ENCODE measurements at places on chromosomes 11 and 22.
A peak's percentile ranks its signal among the peaks of the same experiment; 100 is the strongest.

DNA sequence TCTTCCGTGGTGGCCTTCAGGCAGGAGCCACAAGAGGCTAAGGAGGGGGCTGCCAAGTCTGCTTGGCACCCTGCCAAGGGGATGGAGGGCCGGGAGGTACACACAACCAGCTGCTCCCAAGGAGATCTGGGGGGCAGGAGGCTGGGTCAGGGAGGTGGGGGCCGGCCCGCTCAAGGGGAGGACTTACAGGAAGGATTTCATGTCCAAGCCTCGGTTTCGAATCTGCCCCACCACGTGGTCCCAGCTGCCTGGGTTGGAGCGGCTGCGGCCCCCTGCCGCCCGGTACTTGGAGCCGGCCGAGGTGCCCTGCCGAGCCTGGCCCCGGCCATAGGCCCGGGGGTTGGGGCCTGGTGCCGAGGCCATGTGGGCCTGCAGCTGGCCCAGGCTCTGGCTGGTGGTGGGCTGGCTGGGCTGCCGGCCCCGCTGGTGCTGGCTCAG lies 33.5 kb downstream of the LRRC10B start:
- DNase-seq: no peak

GRCh38 chr11:13324141-13324540 lies 46.6 kb downstream of the BMAL1 start:
- no peak for DNase-seq

- no peak for DNase-seq
These were observed 144.7 kb upstream of the LMO1 start for GRCh38 chr11:8408151-8408941.

GRCh38 chr22:23062616-23063538 lies 7.4 kb upstream of the GNAZ start:
- no peak for DNase-seq

DNA sequence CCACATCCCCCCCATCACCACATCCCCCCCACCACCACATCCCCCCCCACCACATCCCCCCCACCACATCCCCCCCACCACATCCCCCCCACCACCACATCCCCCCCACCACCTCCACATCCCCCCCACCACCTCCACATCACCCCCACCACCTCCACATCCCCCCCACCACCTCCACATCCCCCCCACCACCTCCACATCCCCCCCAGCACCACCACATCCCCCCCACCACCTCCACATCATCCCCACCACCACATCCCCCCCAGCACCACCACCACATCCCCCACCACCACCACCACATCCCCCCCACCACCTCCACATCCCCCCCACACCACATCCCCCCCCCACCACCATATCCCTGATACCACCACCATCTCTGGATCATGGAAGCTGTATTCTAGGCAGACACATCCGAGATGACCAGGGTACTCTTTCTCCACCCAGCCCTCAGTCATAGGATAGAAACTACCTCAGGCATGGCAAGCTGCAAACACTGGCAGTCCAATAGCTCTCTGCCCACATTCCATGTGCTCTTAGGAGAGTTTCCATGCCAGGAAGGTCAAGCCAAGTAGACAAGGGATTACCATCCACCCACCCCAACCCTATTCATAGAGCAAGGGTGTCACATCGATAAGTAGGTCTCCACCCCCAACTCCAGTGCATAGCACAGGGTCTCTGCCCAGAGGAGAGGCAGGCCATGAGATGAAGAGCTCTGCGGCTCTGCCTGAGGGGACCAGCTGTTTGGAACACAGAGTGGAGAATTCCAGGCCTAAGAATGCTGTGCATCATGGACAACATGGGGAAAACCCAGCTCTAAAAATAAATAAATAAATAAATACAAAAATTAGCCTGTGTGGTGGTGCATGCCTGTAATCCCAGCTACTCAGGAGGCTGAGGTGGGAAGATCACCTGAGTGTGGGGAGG lies 33.0 kb upstream of the TEAD1 start:
- DNase-seq: no peak

GRCh38 chr11:24515632-24516031 lies 18.8 kb downstream of the LUZP2 start:
- no peak for DNase-seq

DNA sequence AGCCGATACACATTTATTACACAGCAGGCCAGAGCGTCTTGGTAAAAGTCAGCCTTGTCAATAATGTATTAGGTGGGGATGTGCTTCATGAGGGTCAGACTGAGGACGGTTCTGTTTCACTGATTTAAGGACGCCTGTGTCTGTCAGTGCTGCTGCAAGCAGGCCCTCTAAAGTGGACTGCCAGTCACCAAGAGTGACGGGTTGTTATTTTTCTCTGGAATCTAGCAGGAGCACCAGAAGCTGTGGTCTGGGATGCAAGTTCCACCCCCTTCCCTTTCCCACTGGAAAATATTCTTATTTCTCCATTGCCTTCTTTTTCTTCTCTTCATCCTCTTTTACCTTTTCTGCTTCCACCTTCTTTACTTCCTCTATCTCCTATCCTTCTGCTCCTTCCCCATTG lies 191.2 kb upstream of the NCAM1 start:
- DNase-seq: no peak

DNA sequence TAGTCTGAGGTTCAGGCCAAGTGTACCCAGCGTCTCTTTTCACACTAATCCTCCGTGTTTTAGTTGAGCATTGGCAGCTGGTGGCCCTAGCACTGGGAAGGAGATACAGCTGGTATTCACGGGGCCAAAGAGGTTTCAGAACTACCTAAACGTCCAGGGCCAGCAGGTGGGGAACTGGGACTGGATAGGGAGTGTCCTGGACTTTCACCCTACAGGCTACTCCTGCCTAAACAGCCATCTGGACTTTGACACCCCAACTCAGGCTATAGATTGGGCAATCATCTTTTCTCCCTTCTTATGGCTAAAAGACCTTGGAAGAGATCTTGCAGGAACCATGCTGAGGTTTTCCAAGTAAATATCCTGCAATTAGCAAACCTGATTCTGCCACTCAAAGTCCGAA lies 2.8 kb downstream of the SPON1 start:
- DNase-seq: no peak

DNA sequence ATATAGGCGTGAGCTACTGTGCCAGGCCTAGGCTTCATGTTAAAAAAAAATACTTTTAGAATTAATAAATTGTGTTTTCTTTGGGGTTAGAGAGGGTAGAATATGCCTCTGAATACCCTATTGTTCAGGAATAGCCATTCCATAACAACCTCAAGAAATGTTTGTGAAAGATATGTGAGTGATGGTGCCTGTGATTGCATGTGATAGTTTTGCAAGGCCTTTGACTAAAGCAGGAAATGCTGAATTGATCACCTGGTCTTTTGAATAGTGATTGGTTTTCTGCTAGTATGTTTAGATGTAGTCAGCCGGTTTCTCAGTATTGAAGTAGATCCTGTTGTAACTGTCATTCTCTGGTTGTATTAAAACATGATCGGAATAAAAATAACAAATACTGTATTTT lies 73.4 kb downstream of the UVRAG start:
- DNase-seq: no peak

DNA sequence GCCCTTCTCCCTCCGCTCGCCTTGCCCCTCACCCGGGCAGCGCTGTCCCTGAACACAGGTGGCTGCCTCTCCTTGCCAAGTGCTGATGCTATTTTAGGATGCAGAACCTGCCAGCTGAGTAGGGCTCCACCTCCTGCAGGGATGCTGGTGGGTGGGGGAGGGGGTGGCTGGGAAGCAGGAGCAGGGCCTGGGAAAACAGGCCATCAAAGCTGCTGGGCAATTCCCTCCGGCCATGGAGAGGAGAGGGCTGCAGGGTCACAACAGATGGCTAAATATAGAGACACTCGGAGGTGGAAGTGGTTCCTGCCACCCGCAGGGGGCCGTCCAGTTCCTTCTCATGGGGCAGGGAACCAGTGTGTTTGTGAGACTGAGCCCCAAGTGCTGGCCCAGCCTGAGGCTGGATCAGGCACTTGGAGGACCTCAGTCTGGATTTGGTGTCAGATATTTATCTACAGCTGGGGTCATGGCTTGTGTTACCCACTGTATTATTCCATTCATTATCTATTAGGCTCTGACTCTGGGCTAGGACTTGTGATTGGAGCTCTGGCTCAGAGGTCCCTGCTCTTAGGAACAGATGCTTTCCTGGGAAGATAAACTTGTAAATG lies 59.6 kb downstream of the LRRC32 start:
- DNase-seq: no peak

DNA sequence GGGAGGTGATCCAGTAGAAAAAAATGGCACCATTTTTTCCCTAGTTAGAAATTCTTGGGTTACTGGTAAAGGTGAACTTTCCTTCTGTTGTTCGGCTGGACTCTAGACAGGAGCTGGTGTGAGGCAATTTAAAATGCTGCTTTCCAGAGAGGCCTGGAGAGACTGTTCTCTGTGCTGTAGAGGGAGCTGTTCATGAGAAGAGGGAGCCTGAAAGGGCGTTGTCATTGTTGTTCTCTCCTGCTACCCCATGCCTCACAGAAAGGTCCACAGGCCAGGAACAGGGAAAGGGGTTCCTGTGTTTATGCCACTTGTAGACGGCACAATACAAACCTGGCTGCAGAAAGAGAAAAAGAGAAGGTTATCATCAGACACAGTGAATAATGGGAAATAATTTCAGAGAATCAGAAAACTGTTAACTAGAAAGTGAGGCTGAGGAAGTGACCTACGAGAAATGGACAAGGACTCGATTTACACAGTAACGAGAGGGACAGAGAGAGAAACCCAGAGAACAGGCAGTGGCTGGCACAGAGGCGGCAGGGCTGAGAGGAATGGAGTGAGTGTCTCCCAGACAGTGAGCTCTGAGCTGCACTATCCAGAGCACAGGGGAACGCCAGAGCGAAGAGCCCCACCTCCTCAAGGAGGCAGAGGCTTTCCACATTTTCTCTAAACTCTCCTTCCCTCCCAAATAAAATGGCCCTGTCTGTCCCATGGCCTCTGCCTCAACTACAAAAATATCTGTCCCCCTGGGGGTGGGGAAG lies 109.2 kb downstream of the RRM1 start:
- no peak for DNase-seq

DNA sequence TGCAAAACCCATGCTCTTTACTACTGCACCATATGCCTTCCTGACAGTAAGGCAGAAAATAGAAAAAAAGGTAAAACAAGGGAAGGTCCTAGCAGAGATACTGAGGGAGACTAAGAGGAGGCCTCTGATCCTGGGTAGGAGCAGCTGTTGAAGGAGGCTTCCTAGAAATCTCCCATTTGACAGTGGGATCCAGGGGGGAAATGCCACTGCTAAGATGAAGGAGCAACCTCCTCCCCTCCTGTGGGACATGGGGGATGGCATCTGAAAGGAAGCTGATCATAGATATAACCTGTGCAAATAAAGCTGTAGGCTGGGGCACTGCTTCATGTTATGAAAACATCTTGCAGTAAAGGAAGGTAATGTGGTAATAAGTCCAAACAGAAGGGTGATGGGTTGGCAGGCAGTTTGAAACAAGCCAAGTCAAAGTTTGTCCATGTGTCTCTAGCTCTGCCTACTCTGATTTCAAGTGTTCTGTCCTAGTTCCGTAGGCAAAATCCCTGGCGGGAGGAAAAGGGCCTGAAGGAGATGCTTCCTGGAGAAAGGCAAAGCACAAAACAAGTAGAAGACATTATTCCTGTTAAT lies 86.7 kb upstream of the EED start:
- DNase-seq: no peak

GRCh38 chr22:45169591-45170466 lies 6.1 kb downstream of the NUP50 start:
- no peak for DNase-seq

- no peak for DNase-seq
These were observed 227.7 kb upstream of the TENM4 start for GRCh38 chr11:79668575-79668974.

DNA sequence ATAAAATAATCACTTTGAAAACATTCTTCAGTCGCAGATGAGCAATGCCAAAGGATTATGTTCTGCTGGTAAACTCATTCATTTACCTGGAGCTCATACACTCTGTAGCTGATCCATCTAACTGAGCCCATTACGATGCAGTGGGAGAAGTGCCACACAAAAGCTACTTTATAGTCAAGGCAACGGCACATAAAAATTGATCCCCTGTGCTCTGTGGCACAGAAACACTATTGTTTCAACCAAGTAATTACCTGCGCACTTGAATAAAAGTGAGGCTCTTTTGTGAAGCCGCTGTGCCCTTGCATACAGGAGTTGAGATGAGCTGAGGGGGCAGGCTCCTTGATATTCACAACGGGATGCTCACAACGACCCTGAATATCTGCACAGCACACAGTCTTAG lies 7.2 kb downstream of the DKK3 start:
- no peak for DNase-seq

DNA sequence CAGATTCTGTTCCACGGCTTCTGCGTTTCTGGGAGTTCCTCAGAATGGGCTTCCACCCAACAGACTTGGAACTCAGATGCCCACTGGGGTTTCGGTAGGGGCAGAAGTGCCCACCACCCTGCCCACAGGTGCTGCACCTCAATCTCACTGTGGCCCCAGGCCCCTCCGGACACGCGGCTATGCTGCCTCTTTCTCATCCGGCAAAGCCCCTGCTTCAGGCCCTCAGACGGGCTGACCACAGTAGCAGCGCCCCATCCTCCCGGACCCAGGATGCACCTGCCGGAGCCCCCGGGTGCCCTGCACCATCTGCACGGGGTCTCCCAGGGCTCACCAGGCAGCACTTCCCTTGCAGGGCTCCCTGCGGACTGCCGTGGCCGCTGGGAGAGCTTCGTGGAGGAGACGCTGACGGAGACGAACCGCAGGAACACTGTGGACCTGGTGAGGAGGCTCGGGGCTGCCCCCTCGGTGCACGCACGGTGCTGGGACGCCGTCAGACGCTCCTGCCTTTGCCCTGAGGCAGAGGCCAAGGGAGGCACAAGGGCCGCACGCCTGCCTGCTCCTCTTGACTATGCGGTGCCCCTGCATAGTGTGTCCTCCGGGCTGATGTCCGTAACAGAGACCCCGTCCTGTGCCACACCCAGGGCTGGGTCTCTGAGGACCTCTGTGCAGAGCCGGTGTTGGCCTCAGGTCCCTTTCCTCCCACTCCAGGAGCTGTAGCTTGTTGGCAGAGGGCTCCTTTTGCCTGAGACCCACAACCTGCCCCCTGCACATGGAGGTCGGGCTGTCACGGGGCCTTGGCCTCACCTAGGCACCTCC lies 38.6 kb downstream of the SBF1 start:
- DNase-seq: no peak

DNA sequence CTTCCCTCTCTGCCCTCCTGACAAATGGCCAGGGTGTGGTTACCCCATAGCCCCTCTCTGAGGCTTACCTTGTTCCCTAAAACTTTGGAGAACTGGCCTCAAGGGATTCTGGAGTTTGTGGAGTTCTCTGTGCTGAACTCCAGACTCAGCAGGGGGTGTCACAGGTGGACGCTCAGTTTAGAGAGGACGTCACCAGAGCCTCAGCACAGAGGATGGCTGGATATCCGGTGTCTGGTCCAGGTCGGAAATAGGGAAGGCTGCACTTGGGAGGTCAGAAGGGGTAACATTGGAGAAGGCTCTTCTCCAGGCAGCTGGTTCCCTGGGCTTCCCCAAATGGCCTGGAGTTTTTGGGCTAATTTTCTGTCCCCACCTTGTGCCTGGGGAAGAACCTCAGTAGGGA lies 64.2 kb downstream of the ADAMTS15 start:
- no peak for DNase-seq

- no peak for DNase-seq
These were observed 91.6 kb downstream of the ATXN10 start for GRCh38 chr22:45763236-45763624.

GRCh38 chr11:17611049-17611448 lies 64.0 kb downstream of the OTOG start:
- DNase-seq: no peak

GRCh38 chr11:126546191-126546590 lies 190.7 kb downstream of the ST3GAL4 start:
- DNase-seq: no peak

- DNase-seq: no peak
These were observed 97.0 kb upstream of the MPPED2 start for GRCh38 chr11:30683176-30683575.

GRCh38 chr11:129075757-129076156 lies 116.4 kb downstream of the ARHGAP32 start:
- peak; percentile 33 for DNase-seq

All from keratinocyte (primary cell).